Head of caudate nucleus (tissue), 42 donors: ENCODE measurements at places on chromosomes 16 and 17.

DNA sequence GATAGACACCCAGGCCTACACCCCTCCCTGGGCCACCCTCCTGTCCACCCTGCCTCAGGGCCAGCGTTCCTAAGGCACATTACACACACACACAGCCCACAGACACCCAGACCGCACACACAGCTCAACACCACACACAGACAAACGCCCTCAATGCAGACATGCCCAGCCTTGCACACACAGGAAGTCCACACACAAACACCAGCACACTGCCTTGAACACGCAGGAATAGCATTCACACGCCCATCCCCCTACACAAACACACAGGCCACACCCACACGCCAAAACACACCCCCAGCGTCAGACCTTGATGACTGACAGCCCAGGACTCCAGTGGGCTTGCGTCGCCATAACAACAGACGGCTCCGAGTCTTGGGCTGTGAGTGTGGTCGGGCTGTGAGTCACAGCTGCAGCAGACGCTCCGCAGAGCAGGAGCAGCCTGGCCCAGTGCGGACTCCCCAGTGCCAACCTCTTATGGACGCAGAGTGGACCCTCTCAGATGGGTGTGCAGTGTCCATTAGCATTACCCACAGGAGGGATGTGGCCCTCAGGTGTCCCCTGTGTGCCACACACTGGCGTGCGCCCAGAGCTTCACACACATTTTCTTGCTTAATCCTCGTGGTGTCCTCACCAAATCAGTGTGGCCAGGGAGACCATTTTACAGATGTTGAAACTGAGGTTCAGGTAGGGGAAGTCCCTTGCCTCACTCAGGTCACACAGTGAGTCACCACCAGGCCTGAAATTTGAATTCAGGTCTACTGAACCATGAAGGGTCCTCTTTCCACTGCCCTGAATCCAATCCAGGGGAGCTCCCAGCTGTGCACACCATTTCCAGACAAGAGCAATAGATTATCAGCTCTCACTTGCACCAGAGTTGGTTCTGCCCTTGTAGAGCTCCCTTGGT, 17.8 kb upstream of the RAI1 start:
- DNase-seq = peak; percentile 74

- DNase-seq = no peak
Observed at GRCh38 chr16:80459331-80459777, 81.4 kb upstream of the DYNLRB2 start.

GRCh38 chr17:40645943-40646342, 1.7 kb downstream of the SMARCE1 start:
- DNase-seq = no peak

- DNase-seq = no peak
Observed at GRCh38 chr16:1830213-1830612, 3.2 kb downstream of the FAHD1 start.

DNA sequence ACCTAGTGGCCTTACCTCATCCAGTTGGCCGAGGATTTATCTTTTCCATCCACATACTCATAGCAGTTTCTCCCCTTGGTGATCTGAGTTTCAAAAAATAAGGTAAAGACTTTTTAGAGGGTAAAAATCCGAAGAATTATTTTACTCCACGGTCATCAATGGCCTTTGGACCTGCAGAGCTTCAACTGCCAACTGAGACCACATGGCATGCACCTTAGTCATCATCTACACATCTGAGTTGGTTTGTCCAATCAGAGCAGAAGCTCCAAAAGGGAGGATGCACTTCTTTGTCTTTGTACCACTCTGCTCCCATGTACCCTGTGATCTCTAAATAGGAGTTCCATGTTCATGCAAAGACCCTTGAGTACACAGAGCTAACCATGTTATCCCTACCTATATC, 15.7 kb downstream of the PRDM7 start:
- no peak for DNase-seq

DNA sequence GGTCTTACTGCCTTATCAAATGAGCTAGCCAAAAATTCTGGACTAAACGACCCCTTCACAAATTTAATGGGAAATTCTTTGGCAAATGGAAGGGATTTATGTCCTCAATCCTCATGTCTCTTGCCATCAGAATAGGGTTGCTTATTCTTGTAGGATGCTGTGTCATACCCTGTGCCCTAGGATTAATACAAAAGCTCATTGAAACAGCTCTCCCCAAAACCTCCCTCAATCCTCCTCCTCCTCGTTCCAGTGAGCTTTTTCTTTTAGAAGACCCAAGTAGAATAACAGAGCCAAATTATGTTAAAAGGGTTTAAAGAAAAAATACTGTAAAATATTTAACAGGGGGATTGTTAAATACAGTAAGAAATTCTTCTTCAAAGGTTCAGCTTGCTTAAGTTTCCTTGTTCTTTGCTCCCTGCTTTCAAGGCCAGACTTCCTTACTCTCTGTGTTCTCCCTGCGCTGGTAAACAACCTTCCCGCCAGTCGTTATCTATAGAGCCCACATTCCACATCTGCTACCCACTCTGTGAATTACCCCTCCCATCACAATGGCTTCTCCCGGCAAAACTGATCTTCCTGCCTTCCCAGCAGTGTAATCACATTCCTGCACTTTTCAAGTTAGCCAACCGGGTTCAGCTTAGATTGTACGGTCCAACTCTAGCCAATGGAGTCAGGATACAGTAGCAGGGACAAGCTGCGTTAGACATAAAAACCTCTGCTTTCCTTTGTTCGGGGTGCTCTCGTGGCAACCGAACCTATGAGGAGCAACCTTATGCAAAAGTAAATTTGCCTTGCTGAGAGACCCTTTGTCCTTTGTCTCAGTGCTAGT, 9.7 kb downstream of the HPR start:
- peak; percentile 31 for DNase-seq

DNA sequence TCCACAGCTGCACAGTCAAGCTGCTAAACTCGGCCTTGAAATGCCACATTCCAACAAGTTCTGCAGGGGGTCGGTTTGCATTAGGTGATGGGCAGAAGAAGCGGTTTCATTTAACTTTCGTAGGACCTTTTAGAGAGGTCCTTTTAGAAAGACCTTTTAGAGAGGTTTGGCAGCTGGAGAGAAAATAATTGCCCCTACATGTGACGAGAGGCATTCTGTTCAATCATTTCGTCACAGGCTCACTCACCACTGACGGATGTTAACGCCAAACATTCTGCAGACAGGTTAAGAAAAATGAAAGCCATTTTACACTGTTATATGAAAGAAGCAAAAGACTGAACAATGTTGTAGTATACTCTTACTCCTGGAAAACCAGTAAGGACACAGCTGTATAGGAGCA, 76.5 kb upstream of the ZNF423 start:
- DNase-seq = no peak

- no peak for DNase-seq
Observed at GRCh38 chr16:20844054-20844453, 37.7 kb downstream of the REXO5 start.

DNA sequence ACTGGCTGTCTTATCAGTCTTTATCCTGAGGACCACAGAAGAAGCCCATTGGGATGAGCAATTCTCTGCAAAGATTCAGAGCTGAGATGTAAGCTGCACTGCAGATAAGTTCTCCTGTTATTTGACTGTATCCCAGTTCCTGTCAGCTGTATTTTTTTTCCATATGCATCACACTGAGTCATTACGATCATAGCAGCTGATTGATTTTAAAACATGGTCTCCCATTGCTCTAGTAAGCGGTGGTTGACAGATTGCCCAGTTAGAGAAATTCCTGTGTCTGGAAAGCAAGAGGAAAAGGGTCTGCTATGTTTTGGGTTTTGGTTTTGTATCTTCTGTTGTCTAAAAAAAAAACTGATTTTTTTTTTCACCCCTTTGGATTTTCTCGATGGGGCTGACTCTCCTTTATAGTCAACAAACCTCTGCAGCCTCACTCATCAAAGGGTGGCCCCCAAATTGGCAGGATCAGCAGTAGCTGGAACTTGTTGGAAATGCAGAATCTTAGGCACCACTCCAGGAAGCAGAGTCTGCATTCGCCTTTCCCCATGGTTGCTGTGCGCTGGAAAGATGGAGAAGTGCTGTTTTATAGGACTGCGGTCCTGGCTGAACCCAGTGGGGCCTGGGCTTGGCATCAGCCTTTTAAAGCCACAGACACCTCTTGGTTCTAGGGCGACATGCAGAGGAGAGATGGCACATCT, 220.1 kb upstream of the MPHOSPH6 start:
- no peak for DNase-seq

DNA sequence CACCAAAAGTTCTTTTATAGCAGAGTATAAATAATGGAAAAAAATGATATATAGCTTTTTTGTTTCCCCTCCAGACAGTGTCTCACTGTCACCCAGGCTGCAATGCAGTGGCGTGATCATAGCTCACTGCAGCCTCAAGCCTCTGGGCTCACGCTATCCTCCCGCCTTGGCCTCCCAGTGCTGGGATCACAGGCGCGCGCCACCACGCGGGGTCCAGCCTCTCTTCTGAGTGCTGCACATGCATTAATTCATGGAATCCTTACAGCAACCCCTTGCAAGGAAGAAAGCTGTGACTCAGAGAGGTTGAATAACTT, 18.0 kb upstream of the ZNF629 start:
- no peak for DNase-seq
